Aorta (tissue), 5 donors: ENCODE measurements at places on chromosomes 7 and 10. TPM values are rescaled to one million over a fixed set of nuclear protein-coding genes. Genes with fewer than 3 reads are reported as not detected.

The MORN4 gene
- total RNA-seq, result 6.6 TPM

The CYP2C18 gene
- total RNA-seq, result not detected

The GIMAP4 gene
- 75.3 TPM for total RNA-seq

The RAB19 gene
- total RNA-seq, result not detected

The NAT16 gene
- total RNA-seq, result not detected

The PLXNA4 gene
- total RNA-seq, result 22.7 TPM

The PAX2 gene
- not detected for total RNA-seq

The SUN3 gene
- not detected for total RNA-seq

The SLC13A1 gene
- not detected for total RNA-seq

The FAM25A gene
- total RNA-seq, result not detected

The ITPRIP gene
- 51.4 TPM for total RNA-seq

The TWIST1 gene
- total RNA-seq, result 8.5 TPM
